ENCODE measurements at places on chromosomes 7 and 10.

DNA sequence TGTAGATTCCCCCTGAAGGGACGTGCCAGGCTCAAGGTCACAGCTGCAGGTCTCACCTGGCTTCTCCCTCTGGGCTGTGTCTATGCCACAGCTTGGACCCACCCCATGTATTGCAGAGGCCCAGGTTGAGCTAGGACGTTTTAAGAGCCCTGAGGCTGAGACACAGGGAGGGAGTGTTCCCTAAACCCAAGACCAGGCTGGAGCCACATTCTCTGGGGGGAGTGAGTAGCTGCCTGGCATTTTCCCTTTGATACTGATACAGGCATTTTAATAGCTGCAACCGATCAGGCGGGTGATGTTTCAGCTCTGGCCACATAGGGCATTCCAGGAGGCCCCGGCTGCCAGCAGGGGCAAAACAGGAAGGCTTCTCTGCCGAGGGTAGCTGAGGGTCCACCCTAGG, 13.4 kb downstream of the COL13A1 start:
- DNase-seq = no peak

- peak; percentile 19 for DNase-seq
Measured at GRCh38 chr7:41472427-41473125, 230.3 kb downstream of the INHBA start.

DNA sequence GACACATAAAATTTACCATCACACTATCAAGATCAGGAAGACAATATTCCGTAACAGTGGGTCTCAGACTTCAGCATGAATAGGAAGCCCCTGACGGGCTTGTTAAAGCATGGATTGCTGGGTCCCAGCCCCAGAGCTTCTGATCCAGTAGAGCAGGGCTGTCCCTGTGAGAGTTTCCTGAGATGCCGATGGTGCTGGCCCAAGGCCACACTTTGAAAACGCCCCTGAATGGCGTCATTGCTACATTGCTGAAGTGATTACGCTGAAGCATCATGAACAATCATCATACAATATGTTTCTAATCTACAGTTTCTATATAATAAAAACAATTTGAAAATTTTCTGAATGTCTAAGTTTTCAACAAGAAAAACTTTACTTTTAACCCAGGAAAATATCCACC, 38.0 kb upstream of the TMEM72 start:
- no peak for DNase-seq

GRCh38 chr10:5844345-5845055, 31.3 kb upstream of the GDI2 start:
- DNase-seq = no peak
